ENCODE measurements at places on chromosomes 5 and 9. TPM values are rescaled to one million over a fixed set of nuclear protein-coding genes. Genes with fewer than 3 reads are reported as not detected.

- DNase-seq = no peak
Measured at GRCh38 chr5:112192866-112193265, 226.2 kb downstream of the EPB41L4A start.

DNA sequence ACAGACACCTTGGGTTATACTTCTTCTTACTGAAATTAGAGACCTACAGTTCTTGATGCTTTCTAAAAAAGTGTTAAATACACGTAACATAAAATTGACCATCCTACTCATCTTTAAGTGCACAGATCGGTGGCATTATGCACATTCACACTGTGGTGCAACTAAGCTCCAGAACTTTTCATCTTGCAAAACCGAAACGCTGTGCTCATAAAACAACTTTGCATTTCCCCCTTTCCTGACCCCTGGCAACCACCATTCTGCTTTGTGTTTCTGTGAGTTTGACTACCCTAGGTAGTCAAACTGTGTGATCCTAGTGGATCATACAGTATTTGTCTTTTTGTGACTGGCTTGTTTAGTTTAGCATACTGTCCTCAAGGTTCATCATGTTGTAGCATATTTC is 3.9 kb downstream of the MVB12B start:
- DNase-seq = no peak

- no peak for DNase-seq
Measured at GRCh38 chr9:99602854-99603253, 218.8 kb upstream of the NR4A3 start.

DNA sequence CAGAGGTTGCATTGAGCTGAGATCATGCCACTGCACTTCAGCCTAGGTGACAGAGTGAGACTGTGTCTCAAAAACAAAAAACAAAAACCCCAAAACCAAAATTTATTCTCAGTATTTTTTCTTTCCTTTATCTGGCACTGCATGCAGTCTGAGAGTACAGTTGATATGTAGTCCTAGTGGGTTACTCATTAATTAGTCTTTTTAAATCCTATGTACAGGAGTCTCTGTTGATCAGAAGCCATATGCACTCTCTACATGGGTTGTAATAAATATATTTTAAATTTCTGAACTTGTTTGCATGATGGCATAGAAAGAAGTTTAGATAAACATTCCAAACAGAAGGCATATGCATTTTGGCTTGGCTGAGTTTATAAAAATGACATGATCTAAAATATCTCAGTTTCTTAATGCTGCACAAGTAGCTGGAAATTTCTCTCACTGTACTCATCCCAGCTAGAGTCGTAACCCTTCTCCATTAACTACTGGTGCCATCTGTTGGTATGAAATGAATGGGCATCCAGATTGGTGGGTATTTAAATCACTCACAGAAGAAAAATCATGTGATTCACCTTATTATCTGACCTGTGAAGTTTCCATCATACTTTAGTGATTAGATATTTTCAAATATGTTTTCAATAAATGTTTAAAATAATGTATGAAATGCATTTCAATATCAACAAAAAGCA is 284.8 kb downstream of the CTNND2 start:
- DNase-seq = peak; percentile 7

DNA sequence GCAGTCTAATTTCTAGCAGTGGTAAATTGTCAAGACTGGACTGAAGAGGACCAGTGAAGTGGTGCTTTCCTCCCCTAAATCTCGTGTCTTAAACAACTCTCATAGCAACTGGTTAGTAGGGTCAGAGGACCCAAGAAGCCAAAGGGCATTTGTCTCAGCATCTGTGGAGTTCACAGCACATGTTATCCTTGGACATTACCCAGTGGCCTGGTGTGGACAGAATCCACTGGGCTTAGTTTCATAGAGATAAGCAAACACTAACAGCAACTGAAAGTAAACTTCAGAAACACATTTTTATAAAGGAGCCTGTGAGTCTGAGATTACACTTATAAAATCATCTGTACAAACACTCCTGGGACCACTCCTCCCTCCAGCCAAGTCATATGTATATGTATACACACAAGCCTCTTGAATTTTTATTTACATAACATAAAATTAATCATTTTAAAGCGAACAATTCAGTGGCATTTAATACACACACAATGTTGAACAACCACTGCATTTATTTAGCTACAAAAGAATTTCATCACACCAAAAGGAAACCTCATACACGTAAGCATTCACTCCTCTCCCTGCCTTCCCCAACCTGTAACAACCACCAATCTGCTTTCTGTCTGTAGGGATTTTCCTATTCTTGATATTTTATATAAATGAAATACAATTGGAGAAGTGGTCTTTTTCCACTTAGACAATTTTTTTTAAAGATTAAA is 457.8 kb downstream of the RASEF start:
- DNase-seq = peak; percentile 29

- DNase-seq = no peak
Measured at GRCh38 chr9:35179347-35180280, 17.8 kb downstream of the UNC13B start.

- no peak for DNase-seq
Measured at GRCh38 chr5:149546974-149547373, 4.3 kb downstream of the CSNK1A1 start.

DNA sequence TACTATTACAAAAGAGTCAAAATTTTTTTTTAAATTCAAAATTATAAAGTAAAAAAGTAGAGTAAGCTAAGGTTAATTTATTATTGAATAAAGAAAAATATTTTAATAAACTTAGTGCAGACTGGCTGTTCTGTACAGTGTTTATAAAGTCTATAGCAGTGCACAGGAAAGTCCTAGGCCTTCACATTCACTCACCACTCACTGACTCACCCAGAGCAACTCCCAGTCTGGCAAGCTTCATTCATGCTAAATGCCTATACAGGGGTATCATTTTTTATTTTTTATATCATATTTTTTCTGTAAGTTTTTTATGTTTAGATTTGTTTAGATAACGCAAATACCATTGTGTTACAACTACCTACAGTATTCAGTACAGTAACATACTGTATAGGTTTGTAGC is 700.7 kb upstream of the GRAMD2B start:
- no peak for DNase-seq

GRCh38 chr9:10134266-10134665 is 478.5 kb downstream of the PTPRD start:
- DNase-seq = no peak

DNA sequence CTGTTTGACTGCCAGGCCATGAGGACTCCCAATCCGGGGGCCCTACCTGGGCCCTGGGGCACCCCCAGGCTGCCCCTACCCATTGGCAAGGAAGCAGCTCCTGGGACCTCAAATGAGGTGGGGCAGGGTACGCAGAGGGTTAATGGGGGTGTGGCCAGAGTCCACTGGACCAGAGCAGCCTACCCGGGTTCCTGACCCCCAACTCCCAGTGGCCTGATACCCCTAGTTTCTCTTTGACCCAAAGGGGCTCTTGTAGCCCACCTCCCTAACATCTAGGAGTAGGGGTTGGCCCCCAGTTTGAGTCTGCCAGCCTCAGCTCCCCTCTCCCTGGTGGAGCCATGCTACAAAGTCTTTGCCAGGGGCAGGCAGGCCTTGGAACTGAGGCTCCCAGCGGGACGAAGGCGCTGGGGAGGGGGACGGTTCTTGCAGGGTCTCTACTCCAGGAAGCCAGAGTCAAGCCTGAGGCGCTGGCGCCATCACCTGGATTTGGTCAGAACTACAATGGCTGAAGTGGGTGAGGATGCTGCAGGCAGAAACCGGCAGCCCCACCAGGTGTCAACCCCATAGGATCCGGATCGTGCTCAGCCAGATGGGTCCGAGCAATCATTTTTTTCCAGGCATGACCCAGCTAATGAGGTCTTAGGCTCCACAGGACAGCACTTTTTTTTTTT is 8.4 kb upstream of the CERCAM start:
- peak; percentile 90 for DNase-seq

DNA sequence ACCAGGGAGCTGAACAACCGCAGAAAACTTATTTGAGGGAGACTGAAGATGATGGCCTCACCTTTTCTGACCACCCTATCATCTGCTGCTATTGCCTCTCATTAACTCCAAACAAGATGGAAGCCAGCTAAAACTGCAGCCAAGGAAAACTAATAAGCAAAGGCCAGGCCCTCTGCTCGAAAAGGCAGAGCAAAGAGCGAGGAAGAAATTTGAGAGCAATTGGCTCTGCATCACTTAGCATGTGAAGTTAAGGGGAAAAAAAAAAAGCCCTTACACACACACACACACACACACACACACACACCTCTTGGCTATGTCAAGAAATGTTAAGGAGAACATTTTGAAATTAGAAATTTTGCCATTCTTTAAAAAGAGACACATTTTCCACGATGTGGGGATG is 228.1 kb upstream of the CYLC2 start:
- no peak for DNase-seq

DNA sequence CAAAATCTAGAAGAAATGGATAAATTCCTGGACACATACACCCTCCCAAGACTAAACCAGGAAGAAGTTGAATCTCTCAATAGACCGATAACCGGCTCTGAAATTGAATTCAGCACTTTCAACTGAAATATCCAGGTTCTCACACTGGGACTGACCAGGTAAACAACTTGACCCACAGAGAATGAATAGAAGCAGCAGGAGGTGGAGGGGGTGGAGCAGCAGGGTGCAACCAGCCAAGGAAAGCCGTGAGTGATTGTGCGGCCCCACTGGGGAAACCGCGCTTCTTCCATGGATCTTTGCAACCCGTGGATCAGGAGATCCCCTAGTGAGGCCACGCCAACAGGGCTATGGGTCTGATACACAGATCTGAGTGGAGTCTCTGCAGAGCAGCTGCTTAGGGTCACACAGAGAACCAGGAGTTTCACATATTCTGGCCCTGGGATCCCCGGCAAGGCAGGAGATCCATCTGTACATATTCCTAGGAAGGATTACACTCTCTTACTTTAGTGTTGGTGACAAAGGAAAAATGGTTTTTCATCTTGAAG is 181.5 kb downstream of the SLCO4C1 start:
- no peak for DNase-seq

DNA sequence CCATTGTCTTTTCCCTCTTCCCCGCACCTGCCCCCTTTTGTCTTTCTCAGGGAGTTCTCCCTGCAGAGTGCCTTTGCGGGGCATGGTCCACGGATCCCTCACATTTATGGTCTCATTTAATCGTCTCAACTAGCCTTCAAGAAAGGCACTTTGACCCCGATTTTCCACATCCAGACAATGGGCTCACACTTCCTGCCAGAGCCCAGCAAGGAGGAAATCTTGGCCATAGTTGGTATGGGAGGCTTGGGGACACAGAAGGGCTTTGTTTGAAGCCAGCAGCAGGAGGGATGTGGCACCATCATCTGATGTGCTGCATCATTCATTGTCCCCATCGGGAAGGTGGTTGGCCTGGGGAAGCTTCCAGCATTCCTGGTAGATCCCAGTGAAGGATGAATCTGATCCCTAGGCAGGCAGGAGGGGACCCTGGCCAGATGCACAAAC is 24.9 kb downstream of the GSN start:
- no peak for DNase-seq

GRCh38 chr9:3455717-3456116 is 70.1 kb downstream of the RFX3 start:
- no peak for DNase-seq

DNA sequence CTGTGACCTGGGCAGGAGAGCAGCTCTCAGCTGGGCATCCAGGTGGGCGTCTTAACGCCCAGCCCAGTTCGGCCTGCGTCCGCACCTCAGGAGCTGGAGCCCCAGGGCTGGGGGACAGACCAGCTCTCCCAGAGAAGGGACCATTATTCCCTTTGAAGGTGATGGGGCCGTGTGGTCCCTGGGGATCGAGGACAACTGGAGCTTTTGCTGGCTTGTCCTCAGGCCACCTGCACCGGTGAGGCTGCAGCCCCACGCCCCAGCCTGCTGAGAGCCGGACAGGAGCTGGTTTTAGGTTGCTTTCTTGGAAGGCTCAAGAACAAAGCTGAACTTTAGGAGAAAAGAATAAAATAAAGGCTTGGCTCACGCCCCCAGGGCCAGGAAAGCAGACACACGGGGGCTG is 40.9 kb downstream of the NACC2 start:
- DNase-seq = no peak

DNA sequence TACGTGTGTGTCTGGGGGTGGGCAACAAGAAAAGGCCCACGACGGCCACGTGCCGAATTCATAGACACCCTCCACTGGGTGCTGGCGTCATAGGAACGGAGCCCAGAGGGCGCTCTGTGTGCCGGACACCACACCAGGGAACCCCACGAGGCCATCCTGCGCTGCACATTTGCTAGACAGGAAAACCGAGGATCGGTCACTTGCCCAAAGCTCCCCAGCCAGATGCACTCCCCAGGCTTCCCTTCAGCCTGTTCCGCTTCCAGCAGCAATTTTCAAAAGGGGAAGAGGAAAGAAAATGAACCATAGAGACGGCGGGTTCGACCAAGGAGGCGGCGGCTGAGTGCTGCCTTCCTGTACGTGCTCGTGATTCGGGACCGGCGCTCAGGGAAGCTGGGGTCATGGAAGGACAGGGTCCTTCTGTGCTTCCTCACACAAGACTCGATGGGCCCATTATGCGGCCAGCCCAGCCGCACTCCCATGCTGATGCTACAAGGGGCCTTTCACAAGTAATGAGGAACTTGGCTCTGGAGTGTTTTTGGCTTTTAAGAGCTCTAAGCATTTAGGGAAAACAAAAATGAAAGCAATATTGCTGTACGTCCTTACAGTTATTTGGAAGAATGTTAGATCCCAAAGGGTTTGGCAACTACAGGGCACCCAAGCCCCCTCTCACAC is 124.6 kb upstream of the SARDH start:
- no peak for DNase-seq

- DNase-seq = peak; percentile 63
Measured at GRCh38 chr5:146084376-146084775, 21.0 kb downstream of the PLAC8L1 start.

- peak; percentile 51 for DNase-seq
Measured at GRCh38 chr9:136311051-136312008, 7.4 kb upstream of the CCDC187 start.

DNA sequence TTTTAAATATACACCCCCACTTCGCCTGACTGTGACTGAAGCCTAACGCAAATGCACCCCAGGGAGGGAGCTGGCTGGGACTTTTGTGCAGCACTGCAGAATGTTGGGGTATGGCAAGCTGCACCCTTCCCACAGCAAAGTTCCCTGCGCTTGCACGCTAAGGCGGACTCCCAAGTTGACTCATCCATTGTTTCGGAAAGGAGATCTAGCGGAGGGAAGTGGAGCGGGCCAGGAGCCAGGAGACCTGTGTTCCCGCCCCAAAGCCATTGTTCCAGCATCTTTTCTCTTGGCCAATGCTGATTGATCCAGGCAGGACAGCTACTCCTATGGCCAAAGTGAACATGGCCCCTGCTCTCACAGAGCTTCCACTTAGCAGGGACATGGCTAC is 202.9 kb downstream of the AOPEP start:
- no peak for DNase-seq

HK3 gene
- total RNA-seq = 0.15 TPM

CD274 gene
- 0.49 TPM for total RNA-seq

PRRX2 gene
- total RNA-seq = 0.18 TPM

PHF24 gene
- total RNA-seq = not detected

HCN1 gene
- not detected for total RNA-seq

FAM163B gene
- 2.5 TPM for total RNA-seq

GABRA1 gene
- total RNA-seq = not detected

WNT8A gene
- total RNA-seq = not detected

PCDHGA11 gene
- total RNA-seq = 1.3 TPM

LVRN gene
- total RNA-seq = 0.53 TPM

UBE2B gene
- total RNA-seq = 53.3 TPM
